HFFc6 (cell line): ENCODE measurements at places on chromosomes 16 and 17. TPM values are rescaled to one million over a fixed set of nuclear protein-coding genes. Genes with fewer than 3 reads are reported as not detected.

Gene CDC42EP4
- 17.4 to 26.8 TPM (median 19.6 TPM) in 3 replicates for total RNA-seq

Gene GAS2L2
- not detected in 2 replicates for total RNA-seq

Gene POLR3K
- total RNA-seq = 19.5 to 26.1 TPM (median 20.0 TPM) in 3 replicates

DNA sequence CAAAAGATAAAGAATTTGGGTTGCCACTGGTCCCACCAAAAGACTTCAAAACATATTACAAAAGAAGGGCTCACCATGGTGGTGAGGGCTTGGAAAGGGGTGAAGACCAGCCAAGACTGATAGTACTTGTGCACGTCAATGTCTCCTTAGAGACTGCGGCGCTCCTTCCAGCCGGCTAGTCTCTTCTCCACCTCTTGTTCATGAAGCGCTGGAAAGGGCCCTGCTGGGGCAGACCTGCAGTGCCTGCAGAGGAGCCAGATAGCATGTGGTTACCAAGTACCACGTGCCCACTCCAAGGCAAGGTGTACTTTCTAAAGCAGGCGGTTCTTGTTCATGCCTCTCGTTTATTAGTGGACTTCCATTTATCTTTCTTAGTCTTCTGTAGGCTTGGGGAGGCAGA lies 92.7 kb upstream of the FAM20A start:
- H3K27ac ChIP-seq = no peak overlapping the region
- H3K4me3 ChIP-seq = no peak overlapping the region
- no peaks in the 10 kb centered on the region for H3K36me3 ChIP-seq

DNA sequence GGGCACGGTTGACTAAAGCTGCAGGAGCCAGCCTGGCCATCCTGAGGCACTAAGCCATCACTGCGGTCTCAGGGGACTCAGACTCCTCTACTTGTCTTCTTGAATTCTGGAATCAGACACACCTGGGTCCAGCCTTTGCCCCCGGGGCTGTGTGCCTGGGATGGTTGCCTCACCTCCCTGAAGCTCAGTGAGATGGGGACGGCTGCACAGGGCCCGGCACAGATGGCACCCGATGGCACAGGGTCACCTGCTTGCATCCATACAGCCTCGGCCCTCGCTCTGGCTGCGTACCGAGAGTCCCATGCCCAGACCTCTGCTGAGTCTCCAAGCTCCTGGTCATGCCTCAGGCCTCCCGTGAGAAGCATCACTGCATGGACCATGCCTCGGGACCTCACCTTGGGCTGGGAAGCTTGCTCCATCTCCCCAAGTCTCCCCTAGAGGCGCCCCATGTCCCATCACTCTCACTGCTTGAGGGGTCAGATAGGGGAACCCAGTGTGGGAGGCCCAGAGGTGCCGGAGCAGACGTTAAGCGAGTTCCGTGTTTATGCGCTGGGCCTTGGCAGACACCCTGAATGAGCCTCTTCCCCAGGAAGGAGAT lies 316.3 kb downstream of the SEC14L1 start:
- peaks cover 5% of the 10 kb centered on the region for H3K36me3 ChIP-seq
- no peak overlapping the region for H3K27ac ChIP-seq
- peaks cover 11% of the 10 kb centered on the region for H3K27me3 ChIP-seq

DNA sequence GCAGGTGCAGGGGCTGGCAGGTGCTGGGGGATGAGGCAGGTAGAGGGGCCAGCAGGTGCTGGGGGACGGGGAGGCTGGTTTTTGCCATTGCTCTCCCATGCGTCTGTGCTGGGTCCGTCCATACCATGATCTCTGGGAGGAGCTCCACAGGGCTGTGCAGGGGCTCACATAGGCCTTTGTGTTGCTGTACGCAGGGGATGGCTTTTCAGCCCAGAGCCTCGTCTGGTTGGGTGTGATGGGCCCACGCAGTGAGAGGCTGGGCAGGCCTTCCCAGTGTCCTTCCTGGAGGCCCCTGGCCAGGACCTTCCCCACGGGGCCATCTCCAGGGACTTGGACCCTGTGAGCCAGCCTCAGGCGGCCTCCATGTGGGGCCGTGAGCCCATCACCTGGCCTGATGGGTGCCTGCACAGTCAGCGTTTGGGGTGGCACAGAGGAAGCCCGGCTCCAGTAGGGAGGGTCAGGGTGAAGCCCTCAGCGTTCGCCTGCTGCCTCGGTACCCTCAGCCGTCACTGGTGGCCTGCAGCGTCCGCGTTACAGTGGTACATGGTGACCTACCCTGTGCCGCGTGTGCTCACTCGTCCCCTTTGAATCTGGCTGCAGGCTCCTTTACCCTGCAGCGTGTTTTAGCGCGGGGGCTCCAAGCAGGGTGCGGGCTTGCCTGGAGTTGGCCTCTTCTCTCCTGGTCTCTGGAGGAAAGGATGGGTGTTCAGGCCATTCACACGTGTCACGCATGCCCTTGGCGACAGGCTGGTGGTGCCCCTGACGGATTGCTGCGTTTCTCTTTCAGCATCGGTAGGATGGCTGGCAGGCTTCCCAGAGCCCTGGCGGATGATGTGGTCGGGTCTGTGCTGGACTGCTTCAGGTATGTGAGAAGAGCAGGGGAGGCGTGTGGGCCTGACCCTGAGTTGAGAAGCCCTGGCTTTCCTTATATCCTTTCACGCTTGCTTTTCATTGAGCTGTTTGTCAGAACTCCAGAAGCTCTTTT lies 30.6 kb downstream of the ZNF750 start:
- no peak overlapping the region for H3K27ac ChIP-seq
- H3K36me3 ChIP-seq = peaks cover 10% of the 10 kb centered on the region; the same call in 1 of the 2 replicates
- DNase-seq = no peak
- no peaks in the 10 kb centered on the region for H3K4me1 ChIP-seq
- H3K4me3 ChIP-seq = no peak overlapping the region

- no peaks in the 10 kb centered on the region for H3K36me3 ChIP-seq
- no peak overlapping the region for H3K4me3 ChIP-seq
- DNase-seq = no peak
- no peak overlapping the region for H3K27ac ChIP-seq
- no peaks in the 10 kb centered on the region for H3K4me1 ChIP-seq
These were observed 311.8 kb downstream of the UTP18 start for GRCh38 chr17:51572115-51572514.
